Lung (tissue), 17 donors: ENCODE measurements at places on chromosomes 13 and 19. TPM values are rescaled to one million over a fixed set of nuclear protein-coding genes. Genes with fewer than 3 reads are reported as not detected.

GRCh38 chr13:70950664-70951063, 842.4 kb upstream of the KLHL1 start:
- H3K27me3 ChIP-seq: no peaks in the 10 kb centered on the region
- H3K4me3 ChIP-seq: no peak overlapping the region
- H3K27ac ChIP-seq: no peak overlapping the region
- H3K36me3 ChIP-seq: no peaks in the 10 kb centered on the region
- no peaks in the 10 kb centered on the region for H3K4me1 ChIP-seq
- DNase-seq: no peak

- peaks cover 4% of the 10 kb centered on the region for H3K36me3 ChIP-seq
- no peak overlapping the region for H3K27ac ChIP-seq
- no peak overlapping the region for H3K4me3 ChIP-seq
- H3K27me3 ChIP-seq: no peaks in the 10 kb centered on the region
- no peaks in the 10 kb centered on the region for H3K4me1 ChIP-seq
Observed at GRCh38 chr19:35501684-35502083, 11.4 kb upstream of the KRTDAP start.

GRCh38 chr13:29791997-29792780, 58.2 kb downstream of the UBL3 start:
- H3K4me1 ChIP-seq: no peaks in the 10 kb centered on the region
- H3K36me3 ChIP-seq: no peaks in the 10 kb centered on the region
- H3K27ac ChIP-seq: no peak overlapping the region
- DNase-seq: no peak
- no peak overlapping the region for H3K4me3 ChIP-seq

The PGLYRP2 gene
- total RNA-seq: not detected
